ENCODE measurements at places on chromosomes 7 and 10. TPM values are rescaled to one million over a fixed set of nuclear protein-coding genes. Genes with fewer than 3 reads are reported as not detected.

DNA sequence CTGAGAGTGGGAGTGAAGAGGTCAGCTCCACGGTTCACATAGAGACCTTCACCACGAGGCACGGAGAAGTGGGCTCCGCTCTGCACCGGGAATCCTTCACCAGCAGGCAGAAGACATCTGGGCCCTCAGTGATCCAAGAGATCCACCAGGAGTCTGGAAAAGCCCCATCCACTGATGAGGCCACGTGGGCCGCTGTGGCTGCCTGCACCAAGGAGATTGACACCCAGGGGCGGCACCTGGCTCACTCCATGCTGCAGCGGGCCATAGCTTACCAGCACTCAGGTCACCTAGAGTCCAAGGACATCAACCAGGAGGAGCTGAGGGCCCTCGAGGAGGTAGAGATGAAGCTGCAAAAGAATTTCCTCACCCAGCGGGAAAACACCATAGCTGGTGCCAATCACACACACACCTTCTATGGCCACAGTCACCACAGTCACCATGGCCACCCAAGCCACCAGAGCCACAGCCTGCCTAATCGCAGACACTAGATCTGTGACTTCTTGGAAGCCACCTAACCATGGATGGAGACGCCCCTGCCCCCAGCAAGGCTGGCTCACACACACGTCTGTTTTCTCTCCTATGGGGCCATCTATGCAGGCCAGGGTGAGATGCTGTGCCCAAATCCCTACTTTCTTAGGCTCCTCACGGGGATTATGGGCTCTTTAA, 694 bp downstream of the C10orf62 start:
- no peaks in the 10 kb centered on the region for H3K27me3 ChIP-seq
- no peak for DNase-seq
- H3K27ac ChIP-seq, result no peak overlapping the region
- H3K36me3 ChIP-seq, result no peaks in the 10 kb centered on the region

DNA sequence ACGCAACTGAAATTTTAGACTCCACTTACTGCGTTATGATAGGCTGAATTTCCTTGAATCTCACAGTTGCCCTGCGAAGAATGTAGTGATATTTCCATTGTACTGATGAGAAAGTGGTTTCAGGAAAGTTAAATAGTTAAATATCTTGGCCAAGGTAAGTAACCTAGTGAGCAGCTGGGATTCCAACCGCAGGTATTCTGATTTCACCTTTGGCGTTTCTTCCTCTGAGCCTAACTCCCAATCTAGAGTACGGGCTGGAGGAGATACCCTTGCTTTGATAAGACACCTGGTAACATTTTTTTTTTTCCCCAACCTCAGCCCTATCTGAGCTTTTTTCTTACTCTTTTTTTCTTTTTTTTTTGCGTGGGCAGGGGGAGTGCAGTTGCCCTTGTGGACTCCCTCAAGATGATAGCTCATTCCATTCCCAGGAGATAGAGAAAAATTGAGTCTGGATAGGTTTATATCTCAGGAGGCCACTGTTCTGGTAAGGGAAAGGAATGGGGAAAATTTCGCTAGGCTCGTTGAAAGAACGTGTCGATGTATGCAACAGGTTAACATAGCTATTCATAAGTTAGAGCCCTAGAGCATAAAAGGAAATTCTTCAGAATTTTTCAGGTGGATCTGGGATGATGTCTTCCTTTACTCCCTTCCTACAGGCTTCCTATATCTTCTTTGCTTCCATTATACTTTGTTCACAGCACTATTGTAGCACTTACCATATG, 3.1 kb upstream of the TAS2R38 start:
- no peak for DNase-seq
- H3K36me3 ChIP-seq, result no peaks in the 10 kb centered on the region
- H3K4me1 ChIP-seq, result no peaks in the 10 kb centered on the region
- no peak overlapping the region for H3K4me3 ChIP-seq
- no peaks in the 10 kb centered on the region for H3K27me3 ChIP-seq

ASAH2B gene
- 2.9 TPM for total RNA-seq

GRCh38 chr7:117424090-117424829, 3.0 kb downstream of the ASZ1 start:
- DNase-seq, result no peak
- no peaks in the 10 kb centered on the region for H3K36me3 ChIP-seq
- H3K27ac ChIP-seq, result no peak overlapping the region
- H3K4me1 ChIP-seq, result no peaks in the 10 kb centered on the region
- H3K27me3 ChIP-seq, result no peaks in the 10 kb centered on the region
- no peak overlapping the region for H3K4me3 ChIP-seq

GRCh38 chr10:25666276-25666675, 267.8 kb upstream of the MYO3A start:
- peak; percentile 19 for DNase-seq
- no peak overlapping the region for H3K27ac ChIP-seq
- no peaks in the 10 kb centered on the region for H3K36me3 ChIP-seq
- H3K4me1 ChIP-seq, result no peaks in the 10 kb centered on the region

C10orf67 gene
- total RNA-seq, result 0.04 TPM

DNA sequence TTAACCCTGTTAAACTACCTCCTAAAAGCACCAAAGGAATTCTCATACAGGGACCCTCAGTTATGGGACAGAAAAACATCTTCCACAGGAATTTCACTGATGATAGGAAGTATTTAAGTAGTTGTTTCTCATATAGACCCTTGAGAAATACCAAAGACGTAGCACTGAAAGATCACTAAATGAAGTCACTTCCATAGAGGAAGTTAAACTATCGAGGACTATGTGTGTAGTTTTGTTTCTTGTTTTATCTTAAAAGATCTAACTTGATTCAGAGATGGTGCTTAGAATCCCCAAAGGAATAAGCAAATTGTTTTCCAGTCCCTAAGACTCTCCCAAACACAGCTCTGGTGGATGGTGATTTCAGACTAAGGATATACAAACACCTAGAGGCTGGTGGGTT, 94.8 kb upstream of the AFAP1L2 start:
- H3K27me3 ChIP-seq, result no peaks in the 10 kb centered on the region
- no peak overlapping the region for H3K27ac ChIP-seq
- H3K36me3 ChIP-seq, result no peaks in the 10 kb centered on the region
- H3K4me1 ChIP-seq, result no peaks in the 10 kb centered on the region
- DNase-seq, result no peak

All from muscle of leg (tissue), 16 donors.